ENCODE measurements at places on chromosomes 5 and 9. TPM values are rescaled to one million over a fixed set of nuclear protein-coding genes. Genes with fewer than 3 reads are reported as not detected.

GRCh38 chr5:37869216-37869615, 29.4 kb upstream of the GDNF start:
- no peak for DNase-seq

DNA sequence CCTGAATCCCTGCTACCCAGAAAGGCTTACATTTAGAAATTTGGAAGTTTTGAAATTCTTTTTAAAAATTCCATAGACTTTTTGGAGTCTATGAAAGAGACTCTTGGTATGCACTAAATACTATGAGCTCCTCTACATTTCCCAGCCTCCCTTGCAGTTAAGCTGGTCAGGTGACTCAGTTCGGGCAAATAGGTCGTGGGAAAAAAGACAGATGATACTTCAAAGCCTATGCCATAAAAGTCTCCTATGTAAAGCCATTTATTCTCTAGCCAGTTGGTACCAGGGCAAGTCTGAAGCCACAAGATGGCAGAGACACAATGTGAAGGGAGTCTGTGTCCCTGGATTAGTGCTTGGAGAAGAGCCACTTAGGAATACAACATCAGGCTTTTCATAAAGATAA, 101.8 kb downstream of the BOD1 start:
- no peak for DNase-seq

- DNase-seq: no peak
Observed at GRCh38 chr9:137183980-137184595, 4.3 kb downstream of the ANAPC2 start.

DNA sequence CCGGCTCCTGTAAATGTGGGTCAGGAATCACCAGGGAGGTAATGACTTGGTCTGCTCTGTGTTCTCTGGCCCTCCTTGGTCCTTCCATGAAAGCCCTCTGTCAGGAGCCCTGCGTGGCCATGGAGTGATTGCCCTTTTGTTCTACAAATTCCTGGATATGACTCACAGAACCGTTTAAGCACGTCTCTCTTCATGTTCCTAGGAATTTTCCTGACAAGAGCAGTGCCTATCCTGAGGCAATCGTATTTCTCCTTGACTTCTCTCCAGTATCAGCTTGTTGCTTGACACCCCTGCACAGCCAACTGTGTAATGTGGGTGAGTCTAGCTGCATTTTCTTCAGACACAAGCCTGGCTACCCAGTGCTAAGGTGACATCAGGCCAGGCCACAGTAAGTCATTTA, 274.3 kb upstream of the ZNF462 start:
- DNase-seq: no peak

Gene CAMK2A
- 19.4 TPM for total RNA-seq

Gene INVS
- total RNA-seq: 6.7 TPM
